ENCODE measurements at places on chromosomes 13 and 19.

GRCh38 chr13:27168086-27168485 lies 3.5 kb downstream of the USP12 start:
- DNase-seq: no peak

GRCh38 chr13:79401259-79402070 lies 4.6 kb downstream of the RBM26 start:
- no peak for DNase-seq

GRCh38 chr19:30722186-30722585 lies 350.0 kb downstream of the ZNF536 start:
- no peak for DNase-seq

- DNase-seq: no peak
These were observed 155.2 kb downstream of the ZIC5 start for GRCh38 chr13:99816321-99816720.

- no peak for DNase-seq
These were observed 2.2 kb upstream of the ARHGAP33 start for GRCh38 chr19:35773020-35773806.

GRCh38 chr19:34725400-34725799 lies 8.6 kb upstream of the ZNF181 start:
- DNase-seq: no peak

DNA sequence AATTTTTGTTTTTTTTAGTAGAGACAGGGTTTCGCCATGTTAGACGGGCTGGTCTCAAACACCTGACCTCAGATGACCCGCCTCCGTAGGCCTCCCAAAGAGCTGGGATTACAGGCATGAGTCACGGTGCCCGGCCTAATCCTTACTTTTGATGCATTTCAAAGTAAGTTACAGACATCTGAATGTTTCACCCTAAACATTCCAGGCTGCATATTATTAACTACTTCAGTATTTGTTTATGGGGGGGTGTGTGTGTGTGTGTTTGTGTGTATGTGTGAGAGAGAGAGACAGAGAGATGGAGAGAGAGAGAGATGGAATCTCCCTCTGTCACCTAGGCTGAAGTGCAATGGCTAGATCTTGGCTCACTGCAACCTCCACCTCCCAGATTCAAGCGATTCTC lies 13.1 kb downstream of the SULT2B1 start:
- DNase-seq: no peak

DNA sequence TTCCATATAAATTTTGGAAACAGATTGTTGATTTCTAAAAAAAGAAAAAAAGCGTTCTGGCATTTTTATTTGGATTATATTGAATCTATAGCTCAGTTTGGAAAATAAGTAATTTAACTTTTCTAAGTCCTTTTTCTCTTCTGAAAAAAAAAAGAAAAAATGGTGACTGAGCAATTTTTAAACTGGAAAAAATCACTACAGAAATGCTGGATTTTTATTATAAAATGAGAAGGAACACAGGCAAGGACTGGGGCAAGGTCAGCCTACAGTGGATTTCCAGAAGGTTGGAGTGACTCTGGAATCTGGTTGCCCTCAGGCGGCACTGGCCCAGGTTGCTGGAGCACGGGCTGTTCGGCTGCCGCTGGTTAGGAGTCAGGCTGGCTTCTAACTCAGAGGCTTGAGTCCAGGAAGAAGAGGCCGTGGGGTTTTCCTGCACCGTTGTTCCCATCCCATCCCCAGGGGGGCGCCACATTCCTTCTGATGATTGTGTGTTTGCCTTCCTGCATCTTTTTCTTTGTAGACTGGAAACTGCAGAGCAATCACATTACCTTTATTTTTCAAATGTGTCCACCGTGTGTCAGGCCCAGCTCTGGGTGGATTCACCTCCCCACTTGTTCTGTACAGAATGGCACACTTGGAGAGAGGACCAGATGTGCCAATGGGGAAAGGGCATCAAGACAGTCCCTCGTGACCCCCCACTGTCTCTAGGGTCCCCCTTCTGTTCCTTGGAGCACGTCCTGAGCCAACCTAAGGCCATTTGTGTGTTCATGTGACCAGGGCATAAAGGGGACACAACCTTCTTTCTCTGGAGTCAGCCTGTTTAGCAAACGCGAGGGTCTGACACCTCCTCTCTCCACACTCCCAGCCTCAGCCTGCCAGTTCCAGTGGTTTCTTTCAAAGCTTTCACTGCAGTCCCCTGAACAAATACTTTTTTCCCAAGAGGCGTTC lies 44.5 kb upstream of the GTF3A start:
- peak; percentile 15 for DNase-seq

- DNase-seq: no peak
These were observed 3.1 kb upstream of the CTXN1 start for GRCh38 chr19:7928741-7929701.

- no peak for DNase-seq
These were observed 34.2 kb downstream of the THSD1 start for GRCh38 chr13:52371736-52372247.

- DNase-seq: no peak
These were observed 330.6 kb downstream of the KCNRG start for GRCh38 chr13:50345804-50346203.

DNA sequence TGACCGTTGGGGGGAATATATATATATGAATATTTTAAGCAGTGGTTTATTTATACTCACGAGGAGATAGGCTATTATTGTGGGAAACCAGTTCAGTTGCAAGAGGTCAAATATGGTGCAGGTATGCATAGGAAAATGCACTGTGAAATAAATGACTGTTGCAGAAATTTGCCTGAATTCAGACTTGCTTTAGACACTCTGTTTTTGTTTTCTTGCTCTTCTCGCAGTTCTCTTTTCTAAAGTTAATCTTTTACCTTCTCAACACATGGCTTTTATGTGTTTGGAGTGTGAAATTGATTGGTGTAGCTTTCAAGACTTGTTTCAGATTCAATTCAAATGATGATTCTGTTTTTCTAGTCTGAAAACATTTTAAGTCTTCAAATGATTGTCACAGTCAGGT lies 109.7 kb downstream of the LRCH1 start:
- no peak for DNase-seq

- no peak for DNase-seq
These were observed 7.6 kb downstream of the SIRT2 start for GRCh38 chr19:38891771-38892170.

- DNase-seq: no peak
These were observed 482.0 kb downstream of the DIAPH3 start for GRCh38 chr13:59681636-59682311.

DNA sequence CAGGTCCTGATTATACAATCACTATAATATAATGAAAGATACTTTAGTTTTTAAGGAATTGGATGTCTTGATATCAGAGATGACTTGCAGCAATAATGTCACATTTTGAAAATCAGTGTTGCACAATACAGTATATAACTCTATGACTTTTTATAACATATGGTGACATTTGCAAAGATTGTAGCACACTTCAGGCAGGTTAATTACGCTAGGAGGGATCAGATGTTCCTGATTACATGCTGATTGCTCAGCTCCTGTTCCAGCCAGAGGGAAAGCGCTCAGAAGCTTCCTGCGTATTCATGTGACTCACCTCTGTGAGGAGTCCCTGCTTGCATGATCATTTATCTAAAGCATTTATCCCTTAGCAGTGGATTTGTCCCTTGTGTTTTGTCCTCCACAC lies 265.6 kb downstream of the GPC5 start:
- DNase-seq: no peak

DNA sequence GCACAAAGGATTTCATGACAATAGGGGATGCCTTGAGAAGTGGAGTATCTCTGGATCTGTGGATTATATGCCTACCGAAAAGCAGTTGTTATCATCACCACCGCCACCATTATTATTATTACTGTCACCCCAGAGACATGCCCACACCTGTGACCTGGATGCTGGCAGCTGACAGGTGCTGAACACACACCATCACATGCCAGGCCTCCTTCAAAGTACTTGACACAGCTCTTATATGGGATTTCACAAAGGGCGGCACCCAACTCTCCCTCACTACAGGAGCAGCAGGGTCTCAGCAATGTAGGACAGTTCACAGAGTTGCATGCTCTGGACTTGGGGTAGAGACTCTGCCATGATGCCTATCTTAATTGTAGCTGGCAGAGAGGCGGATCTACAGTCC lies 5.6 kb upstream of the GPR42 start:
- no peak for DNase-seq

DNA sequence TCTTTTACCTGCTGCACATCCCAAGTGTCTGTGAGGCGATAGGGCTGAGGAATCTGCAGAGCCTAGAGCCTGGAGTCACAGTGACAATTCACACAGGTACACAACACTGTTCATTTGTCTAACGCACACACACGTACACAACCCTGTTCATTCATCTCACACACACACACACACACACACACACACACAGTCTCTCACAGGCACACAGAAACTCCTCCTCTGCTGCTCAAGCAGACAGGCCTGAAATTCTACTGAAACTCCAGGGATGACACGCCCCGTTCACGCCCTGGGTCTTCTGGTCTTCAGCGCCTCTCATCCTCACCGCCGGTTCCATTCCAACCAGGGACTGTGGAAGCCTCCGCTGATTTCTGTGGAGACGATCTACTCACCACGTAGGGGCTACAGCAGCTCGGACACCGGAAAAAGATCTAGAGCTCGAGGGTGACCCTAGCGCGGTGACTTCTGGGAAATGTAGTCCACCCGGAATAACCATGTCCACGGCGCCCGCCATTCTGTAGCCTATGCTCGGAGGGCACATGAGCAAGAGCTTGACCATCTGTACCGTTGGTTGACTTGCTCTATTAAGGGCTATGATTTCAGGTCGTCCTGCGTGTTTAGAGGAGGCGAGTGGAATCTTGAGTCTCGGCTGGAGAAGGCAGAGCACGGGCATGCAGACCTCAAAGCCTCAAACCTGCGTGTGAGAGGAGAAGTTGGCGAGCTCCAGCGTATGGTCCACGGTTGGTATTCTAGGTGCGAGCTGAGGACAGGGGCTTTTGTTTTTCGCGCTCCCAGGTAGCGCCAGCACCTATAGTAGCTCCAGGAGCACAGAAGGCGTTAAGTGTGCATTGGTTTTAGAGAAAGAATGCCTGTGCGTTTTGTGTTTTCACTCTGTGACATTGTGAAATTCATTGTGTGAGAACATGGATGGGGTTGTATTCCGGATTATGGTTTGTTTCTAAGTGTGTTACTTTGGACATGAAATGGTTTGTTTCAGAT lies 33.4 kb downstream of the ZNF45 start:
- peak; percentile 43 for DNase-seq

- DNase-seq: no peak
These were observed 41.1 kb downstream of the ARHGAP35 start for GRCh38 chr19:46901701-46902401.

- DNase-seq: no peak
These were observed 15.7 kb downstream of the ARID3A start for GRCh38 chr19:941292-942132.

GRCh38 chr13:30647824-30648521 lies 30.3 kb downstream of the USPL1 start:
- no peak for DNase-seq

DNA sequence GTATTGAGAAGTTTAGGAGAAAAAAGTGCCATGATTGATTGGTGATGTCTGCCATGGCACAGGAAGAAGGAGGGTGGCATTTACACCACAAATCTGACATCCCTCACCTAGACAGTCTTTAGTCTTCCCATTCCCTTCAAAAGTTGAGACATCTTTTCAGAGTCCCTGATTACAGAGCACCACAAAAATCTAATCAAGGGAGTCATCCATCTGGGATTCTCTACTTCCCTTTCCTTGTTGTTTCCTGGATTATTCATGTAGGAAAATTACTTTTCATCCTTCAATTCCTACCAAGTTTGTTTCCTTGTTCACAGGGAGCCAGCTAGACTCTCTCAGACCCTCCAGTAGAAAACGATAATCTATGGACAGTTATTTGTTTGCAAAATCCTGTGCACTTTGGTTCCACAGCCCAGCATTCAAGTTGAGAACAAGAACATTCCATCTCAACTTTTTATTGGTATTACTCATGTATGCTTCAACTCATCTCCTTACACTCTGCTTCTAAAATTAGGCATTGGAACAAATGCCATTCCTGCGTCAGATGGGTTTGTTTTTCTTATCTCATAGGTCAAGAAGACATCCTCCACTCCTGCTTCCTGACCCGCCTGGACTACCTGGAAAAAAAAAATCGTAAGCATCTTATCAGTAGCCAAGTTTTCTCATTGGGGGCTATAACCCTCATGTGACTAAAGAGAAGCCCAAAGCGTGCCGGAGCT lies 259.9 kb downstream of the FOXO1 start:
- no peak for DNase-seq

GRCh38 chr19:22882797-22883196 lies 50.7 kb downstream of the ZNF723 start:
- DNase-seq: no peak

DNA sequence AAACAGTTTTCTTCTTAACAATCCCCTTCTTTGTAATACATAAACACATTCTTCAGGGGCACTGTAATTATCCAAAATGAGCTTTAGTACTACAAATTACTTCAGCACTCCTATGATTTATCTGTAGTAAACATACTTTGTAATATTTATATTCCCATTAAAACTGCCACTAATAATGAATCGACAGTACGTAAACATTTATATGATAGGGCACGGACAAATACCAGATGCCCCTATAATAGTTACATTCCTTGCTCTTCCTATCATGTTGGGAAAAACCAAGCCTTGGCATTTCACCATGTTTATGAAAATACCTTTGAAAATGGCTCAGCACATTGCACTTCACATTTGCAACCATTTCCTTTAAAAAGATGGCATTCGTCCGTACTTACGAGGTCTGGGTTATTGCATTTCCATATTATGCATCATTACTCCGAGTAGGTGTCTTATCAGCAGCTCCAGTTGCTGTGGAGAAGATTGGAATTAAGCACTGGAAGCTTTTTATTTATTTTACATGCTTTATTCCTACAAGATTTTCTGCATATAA lies 1043.4 kb downstream of the DIAPH3 start:
- DNase-seq: no peak

- no peak for DNase-seq
These were observed 2.4 kb downstream of the BLOC1S3 start for GRCh38 chr19:45180936-45181335.

- DNase-seq: no peak
These were observed 33.2 kb upstream of the MEDAG start for GRCh38 chr13:30872685-30873461.

DNA sequence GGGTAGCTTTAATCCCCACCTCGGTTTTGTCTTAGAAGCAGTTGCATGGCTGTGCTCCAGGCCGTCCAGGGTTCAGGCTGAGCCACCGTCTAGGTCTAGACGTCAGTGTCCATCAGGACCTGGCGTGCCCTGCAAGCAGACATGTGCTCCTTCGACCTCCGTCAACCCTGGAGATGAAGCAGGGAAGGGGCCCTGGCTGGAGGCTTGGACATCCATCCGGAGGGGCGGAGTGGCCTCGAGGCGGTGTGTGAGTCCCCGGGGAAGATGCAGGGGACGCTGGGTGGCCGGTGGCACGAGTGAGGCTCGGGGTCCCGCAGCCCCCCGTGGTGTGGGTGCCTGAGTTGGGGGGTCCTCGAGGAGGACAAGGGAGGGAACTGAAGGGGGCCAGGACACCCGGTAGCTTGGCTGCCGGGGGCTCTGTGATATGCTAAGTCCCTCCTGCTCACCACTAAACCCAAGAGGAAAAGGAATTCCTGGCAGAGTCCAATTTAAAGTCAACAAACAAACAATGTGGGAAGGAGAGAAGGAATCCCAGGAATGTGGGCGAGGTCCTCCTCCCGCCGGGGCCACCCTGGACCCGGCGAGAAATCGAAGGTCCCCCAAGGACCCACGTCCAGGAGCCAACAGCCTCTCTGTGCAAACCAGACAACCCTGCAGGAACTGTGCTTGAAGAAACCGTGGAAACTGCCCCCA lies 14.9 kb upstream of the PTBP1 start:
- DNase-seq: no peak

Data from stimulated activated CD8-positive, alpha-beta memory T cell treated with anti-CD3 and anti-CD28 coated beads, Interleukin-4, amount 100 ng/mL, for 1 hour (primary cell).